Left lung (tissue), 14 donors: ENCODE measurements at places on chromosomes 4 and X. TPM values are rescaled to one million over a fixed set of nuclear protein-coding genes. Genes with fewer than 3 reads are reported as not detected.

GRCh38 chr4:82542642-82543041, 19.1 kb downstream of the TMEM150C start:
- H3K27ac ChIP-seq: no peak overlapping the region
- no peaks in the 10 kb centered on the region for H3K27me3 ChIP-seq
- H3K36me3 ChIP-seq: no peaks in the 10 kb centered on the region
- no peak overlapping the region for H3K4me3 ChIP-seq
- no peak for DNase-seq
- no peaks in the 10 kb centered on the region for H3K4me1 ChIP-seq

DNA sequence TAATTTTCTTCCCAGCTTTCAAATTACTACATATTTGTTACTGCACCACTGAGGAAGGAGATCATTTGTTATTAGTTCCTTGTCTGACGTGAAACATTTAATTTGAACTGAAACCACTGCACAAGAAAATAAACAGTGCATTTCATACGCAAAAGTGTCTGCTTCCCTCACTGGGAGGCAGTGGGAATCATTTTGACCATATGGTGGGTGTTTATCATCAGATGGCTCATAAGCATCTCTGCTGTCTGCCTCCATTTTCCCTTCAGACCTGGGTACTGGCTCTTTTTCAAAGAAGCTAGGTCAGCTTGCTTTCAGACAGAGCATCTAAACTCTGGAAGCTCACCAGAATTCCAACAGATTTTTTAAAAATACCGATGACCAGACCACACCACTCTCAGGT, 135.2 kb downstream of the PCDH19 start:
- no peak overlapping the region for H3K27ac ChIP-seq
- H3K4me1 ChIP-seq: no peaks in the 10 kb centered on the region
- DNase-seq: no peak
- no peak overlapping the region for H3K4me3 ChIP-seq
- no peaks in the 10 kb centered on the region for H3K27me3 ChIP-seq

GRCh38 chr4:3388471-3389232, 53.1 kb upstream of the HGFAC start:
- H3K4me1 ChIP-seq: no peaks in the 10 kb centered on the region
- no peaks in the 10 kb centered on the region for H3K27me3 ChIP-seq
- H3K27ac ChIP-seq: peak overlapping the region; percentile 84
- H3K4me3 ChIP-seq: peak overlapping the region; percentile 16
- H3K36me3 ChIP-seq: no peaks in the 10 kb centered on the region

- DNase-seq: no peak
- H3K4me3 ChIP-seq: no peak overlapping the region
- no peak overlapping the region for H3K27ac ChIP-seq
- no peaks in the 10 kb centered on the region for H3K36me3 ChIP-seq
Measured at GRCh38 chrX:63680423-63680822, 104.6 kb downstream of the ARHGEF9 start.

DNA sequence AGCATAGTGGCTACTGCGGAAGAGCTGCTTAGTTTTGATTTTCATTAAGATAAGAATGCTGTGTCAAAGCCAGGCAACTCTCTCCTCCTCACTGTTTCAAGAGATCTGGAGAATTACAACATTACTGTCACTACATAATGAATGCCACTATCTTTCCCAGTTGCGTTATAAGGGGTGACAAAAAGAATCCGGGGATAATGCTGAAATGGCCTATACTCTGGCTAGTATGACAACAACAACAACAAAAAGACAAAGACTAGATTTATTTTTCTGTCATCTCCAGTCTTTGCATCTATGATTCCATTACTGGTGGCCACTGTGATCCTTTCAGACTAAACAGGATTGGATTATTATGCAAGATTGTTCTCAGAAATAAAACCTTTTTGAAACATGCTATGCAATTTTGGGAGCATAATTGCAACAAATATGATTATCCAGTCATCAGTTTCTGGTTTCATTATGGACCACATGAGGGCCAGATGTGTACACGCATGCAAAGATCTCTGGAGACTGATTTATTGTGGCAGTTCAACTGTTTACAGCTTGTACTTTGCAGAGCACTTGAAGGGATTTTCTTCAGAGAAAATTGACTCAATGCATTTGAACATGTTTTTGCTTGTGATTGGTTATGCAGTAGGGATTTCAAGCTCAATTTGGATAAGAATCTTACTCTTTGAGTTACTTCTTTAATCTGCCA, 31.1 kb upstream of the SPANXB1 start:
- H3K4me1 ChIP-seq: no peaks in the 10 kb centered on the region
- H3K36me3 ChIP-seq: no peaks in the 10 kb centered on the region
- H3K4me3 ChIP-seq: no peak overlapping the region
- no peaks in the 10 kb centered on the region for H3K27me3 ChIP-seq

DNA sequence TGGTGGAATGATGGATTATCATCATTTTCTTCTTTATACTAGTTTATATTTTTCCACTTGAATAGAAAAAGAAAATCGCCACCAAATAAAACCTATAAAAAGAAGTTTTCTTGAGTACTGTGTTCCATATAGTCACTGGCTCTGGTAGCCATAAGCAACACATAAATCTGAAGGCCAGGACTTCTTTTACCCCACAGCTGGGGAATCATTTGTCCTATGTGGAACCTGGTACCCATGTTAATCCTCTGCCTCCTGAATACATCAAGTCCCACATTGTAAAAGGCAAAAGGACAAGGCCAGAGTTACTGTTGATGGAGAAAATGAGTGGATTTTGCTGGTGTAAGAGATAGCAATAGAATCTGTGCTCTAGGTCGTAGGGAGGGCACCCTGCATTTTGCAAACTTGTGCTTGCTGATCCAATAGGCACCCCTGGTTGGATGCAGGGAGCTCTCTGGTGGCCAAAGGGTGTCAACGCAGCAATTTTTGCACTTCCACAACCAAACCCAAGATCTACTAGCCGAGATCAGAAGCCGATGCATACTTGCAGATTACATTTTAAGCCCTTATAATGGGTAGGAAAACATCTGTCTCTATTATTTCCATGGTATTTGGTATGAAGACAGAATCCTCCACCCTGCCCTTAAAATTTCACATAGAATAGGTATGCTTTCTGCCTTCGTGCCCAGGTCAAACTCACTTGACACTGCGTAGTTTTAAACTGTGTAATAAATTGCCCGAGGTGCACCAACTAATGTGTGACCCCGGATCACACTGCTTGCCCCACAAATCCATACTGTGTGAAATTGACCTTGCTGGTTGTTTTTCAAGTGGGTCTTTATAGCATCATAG, 146.2 kb upstream of the SCML1 start:
- DNase-seq: no peak
- H3K36me3 ChIP-seq: no peaks in the 10 kb centered on the region
- no peaks in the 10 kb centered on the region for H3K4me1 ChIP-seq
- H3K4me3 ChIP-seq: no peak overlapping the region
- H3K27ac ChIP-seq: no peak overlapping the region

DNA sequence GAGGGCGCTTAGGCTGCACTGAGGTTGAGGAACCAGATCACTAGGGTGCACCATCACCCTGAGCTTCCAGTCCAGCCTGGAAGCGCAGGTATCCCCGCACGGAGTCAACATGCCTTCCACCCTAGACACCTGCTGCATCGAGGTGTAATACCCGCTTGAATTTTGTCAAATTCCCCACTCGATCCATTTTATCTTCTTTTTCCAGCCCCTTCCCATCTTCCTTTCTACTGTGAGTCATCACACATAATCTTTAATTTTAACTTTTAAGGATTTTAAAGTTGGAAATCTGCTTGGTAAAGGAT, 821 bp downstream of the PLK4 start:
- DNase-seq: no peak
- H3K36me3 ChIP-seq: peaks cover 8% of the 10 kb centered on the region
- H3K4me1 ChIP-seq: peaks cover 15% of the 10 kb centered on the region
- H3K27ac ChIP-seq: no peak overlapping the region
- H3K27me3 ChIP-seq: no peaks in the 10 kb centered on the region

DNA sequence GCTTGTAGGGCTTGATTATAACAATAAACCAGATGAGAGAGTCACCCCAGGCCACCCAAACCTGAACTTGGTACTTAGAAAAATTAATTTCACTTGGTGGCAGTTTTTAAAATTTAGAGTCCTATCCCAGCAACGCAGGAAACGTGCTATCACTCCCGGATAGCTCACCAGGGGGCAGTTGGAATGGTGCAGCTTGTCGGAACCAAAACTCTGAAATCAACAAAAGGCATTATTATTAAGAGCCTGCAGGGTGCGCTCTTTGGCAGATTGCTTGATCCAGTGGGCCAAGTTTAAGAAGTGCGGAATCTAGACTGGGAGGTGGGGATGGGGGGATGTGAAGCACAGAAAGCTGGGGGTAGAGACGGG, 2.4 kb downstream of the FRAS1 start:
- H3K4me3 ChIP-seq: peak overlapping the region; percentile 58
- peaks cover 90% of the 10 kb centered on the region for H3K27me3 ChIP-seq
- peak; percentile 73 for DNase-seq
- no peaks in the 10 kb centered on the region for H3K36me3 ChIP-seq
- H3K4me1 ChIP-seq: peaks cover 3% of the 10 kb centered on the region

- no peak overlapping the region for H3K4me3 ChIP-seq
- H3K27ac ChIP-seq: no peak overlapping the region
- no peaks in the 10 kb centered on the region for H3K36me3 ChIP-seq
- no peaks in the 10 kb centered on the region for H3K4me1 ChIP-seq
- DNase-seq: no peak
- H3K27me3 ChIP-seq: no peaks in the 10 kb centered on the region
Measured at GRCh38 chr4:25103418-25103817, 56.8 kb downstream of the SEPSECS start.

DNA sequence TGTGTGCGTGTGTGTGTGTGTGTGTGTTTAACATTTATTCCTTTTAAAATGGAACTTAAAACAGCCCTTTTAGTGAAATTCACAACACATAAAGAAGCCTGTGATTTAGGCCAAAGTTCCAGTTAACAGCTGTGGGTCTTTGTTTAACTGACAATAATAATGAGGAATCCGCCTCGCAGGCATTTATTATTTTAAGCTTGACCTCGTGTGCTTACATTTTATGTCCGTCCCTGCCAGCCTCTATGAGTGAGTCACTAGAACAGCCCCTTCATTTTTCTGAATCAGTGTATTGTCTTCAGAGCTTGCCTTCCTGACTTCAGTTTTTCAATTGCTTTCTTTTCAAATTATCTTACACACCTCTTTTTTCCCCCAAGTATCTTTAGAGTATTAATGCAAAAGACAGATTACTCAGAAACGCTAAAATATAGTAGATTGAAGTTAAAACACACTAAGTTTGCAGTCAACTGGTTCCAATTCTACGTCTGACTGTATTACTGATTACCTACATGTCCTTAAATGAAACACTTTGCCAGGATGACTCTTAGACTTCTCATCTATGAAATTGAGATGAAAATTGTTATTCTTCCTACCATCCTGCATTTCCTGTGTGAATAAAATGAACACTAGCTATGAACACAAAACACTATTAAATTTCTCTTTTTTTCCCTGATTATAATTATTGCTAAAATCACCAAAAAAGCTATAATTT, 319.6 kb upstream of the HS3ST1 start:
- H3K4me1 ChIP-seq: no peaks in the 10 kb centered on the region
- no peaks in the 10 kb centered on the region for H3K36me3 ChIP-seq
- no peak overlapping the region for H3K27ac ChIP-seq
- H3K27me3 ChIP-seq: no peaks in the 10 kb centered on the region
- DNase-seq: peak; percentile 64

DNA sequence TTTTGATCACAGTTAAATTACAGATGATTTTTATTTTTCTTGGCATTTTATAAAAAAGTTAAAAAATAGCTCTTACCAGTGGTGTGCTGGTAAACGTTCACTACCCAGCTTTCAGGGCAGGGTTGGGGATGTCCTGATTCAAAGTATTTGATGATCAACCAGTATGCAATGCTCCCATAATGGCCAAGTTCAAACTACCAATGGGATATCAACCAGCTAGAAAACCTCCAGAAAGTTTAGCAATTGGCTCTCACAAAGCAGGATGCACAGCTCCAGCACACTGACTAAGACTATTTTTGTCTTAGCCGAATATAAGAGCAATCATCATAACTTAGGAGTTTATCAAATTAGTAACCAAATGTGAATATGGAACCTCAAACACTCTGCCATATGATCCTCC, 108.0 kb upstream of the PDE5A start:
- no peak for DNase-seq
- H3K27ac ChIP-seq: no peak overlapping the region
- no peak overlapping the region for H3K4me3 ChIP-seq
- H3K4me1 ChIP-seq: no peaks in the 10 kb centered on the region
- H3K36me3 ChIP-seq: no peaks in the 10 kb centered on the region

DNA sequence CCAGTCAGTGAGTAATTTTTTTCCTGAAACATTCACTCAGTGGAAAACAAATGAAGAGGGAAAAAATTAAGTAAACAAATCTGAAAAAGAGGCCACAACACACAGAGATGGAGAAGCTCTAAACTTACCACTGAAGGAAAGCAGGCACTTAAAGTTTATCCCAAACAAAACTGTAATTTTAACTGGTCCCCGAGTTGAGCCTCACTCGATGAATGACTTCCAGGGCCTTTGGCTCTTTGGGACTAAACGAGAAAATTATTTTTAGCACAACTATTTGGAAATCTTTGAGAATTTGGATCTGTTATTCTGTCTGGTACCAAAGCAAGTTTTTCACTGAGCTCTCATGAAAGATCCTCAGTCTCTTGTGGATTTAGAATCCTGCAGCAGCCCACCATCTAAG, at the start of gene C1QTNF7:
Gene C1QTNF7, plus strand, starts transcription at position 333 of the 400 bp plus-strand sequence. CDS start 7,711 bp downstream, outside the sequence.
- peak; percentile 50 for DNase-seq
- peak within 1 kb of the TSS; percentile 65 for H3K27ac ChIP-seq
- no peaks in the 10 kb centered on the region for H3K4me1 ChIP-seq
- no peaks in the 10 kb centered on the region for H3K36me3 ChIP-seq
- H3K27me3 ChIP-seq: no peaks in the 10 kb centered on the region

GRCh38 chr4:6074758-6075157, 56.5 kb upstream of the C4orf50 start:
- no peaks in the 10 kb centered on the region for H3K36me3 ChIP-seq
- no peak for DNase-seq
- no peaks in the 10 kb centered on the region for H3K27me3 ChIP-seq
- H3K27ac ChIP-seq: no peak overlapping the region

- H3K27me3 ChIP-seq: no peaks in the 10 kb centered on the region
- H3K36me3 ChIP-seq: no peaks in the 10 kb centered on the region
- H3K27ac ChIP-seq: no peak overlapping the region
- H3K4me3 ChIP-seq: no peak overlapping the region
Measured at GRCh38 chrX:2373615-2374014, 127.2 kb downstream of the DHRSX start.

GRCh38 chrX:73930300-73930699, 367.3 kb downstream of the CHIC1 start:
- H3K4me1 ChIP-seq: no peaks in the 10 kb centered on the region
- no peak overlapping the region for H3K4me3 ChIP-seq
- no peak overlapping the region for H3K27ac ChIP-seq
- H3K27me3 ChIP-seq: no peaks in the 10 kb centered on the region
- H3K36me3 ChIP-seq: no peaks in the 10 kb centered on the region
- no peak for DNase-seq

- no peak for DNase-seq
- no peaks in the 10 kb centered on the region for H3K27me3 ChIP-seq
- H3K27ac ChIP-seq: no peak overlapping the region
- H3K4me3 ChIP-seq: no peak overlapping the region
- peaks cover 42% of the 10 kb centered on the region for H3K36me3 ChIP-seq
Measured at GRCh38 chr4:42446823-42447222, 49.5 kb downstream of the SHISA3 start.

Gene ADGRG2
- 2.4 TPM for total RNA-seq

Gene SLC35A2
- 39.4 TPM for total RNA-seq

Gene LRCH2
- 4.4 TPM for total RNA-seq

Gene XPNPEP2
- 2.6 TPM for total RNA-seq

Gene FAM13A
- total RNA-seq: 24.7 TPM

Gene FMR1NB
- total RNA-seq: not detected

Gene ASB5
- not detected for total RNA-seq

Gene GAGE12J
- total RNA-seq: not detected

Gene MAGEC3
- total RNA-seq: not detected

Gene FAM149A
- 14.8 TPM for total RNA-seq

Gene ELOVL6
- 8.8 TPM for total RNA-seq

Gene SRPK3
- 0.60 TPM for total RNA-seq

Gene AFP
- not detected for total RNA-seq

Gene HTN1
- total RNA-seq: not detected

Gene PLP1
- 0.08 TPM for total RNA-seq

Gene MAGEA2B
- total RNA-seq: not detected
